ENCODE measurements at places on chromosomes 4 and X.

GRCh38 chr4:168570466-168570865 lies 73.6 kb downstream of the PALLD start:
- DNase-seq, result no peak

DNA sequence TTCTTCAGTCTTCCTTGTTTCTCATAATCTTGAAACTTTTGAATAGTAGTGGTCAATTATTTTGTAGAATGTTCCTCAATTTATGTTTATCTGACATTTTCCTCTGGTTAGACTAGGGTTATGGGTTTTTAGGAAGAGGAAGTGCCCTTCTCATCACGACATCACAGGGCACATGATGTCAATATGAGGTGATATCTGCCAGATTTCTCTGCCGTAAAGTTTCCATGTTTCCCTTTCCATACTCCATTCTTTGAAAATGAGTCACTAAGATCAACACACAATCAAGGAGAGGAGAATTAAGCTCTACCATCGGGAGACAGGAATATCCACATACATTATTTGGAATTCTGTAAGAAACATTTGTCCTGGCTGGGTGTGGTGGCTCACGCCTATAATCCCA lies 28.4 kb downstream of the RP2 start:
- no peak for DNase-seq

DNA sequence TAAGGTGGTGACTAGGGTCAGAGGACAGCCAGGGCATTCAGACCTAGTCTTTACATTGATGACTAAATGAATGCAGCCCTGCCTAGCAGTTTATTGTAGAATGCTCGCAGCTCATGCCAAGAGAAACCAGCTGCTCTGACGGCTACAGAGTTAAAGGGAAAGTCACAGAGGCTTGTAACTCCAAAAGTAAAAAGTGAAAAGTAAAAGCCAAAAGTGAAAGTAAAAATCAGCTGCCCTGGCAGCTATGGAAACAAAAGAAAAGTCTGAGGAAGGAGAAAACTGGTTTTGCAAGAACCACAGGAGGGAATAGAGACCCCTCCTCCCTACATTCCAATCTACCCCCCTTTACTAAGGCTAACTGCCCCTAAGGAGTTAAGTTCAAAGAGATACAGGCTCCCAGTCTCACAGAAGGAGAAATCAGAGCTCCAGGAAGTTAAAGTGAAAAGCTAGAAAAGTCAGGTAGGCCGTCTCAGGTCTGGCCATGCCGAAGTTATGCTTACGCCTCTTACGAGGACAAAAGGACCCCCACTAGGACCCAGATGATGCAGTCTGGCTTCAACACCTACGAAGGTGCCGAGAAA lies 6.0 kb downstream of the GAGE10 start:
- no peak for DNase-seq

DNA sequence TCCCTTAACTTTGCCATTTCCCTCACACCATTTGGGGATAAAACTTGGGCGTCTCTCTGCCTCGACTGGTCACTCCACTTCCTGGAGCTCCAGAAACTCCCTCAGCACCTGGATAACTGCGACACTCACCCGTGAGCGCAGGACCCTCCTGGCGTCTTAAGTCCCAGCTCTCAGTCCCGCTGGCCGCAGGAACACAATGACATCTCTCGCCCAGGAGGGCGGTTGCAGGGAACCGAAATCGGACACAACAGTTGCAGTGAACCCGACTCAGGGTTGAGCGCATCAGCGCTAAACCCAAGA lies 370.9 kb upstream of the SMIM31 start:
- no peak for DNase-seq

GRCh38 chr4:57051095-57051494 lies 59.1 kb downstream of the IGFBP7 start:
- DNase-seq, result no peak

- no peak for DNase-seq
Observed at GRCh38 chr4:112645541-112646329, 8.8 kb downstream of the LARP7 start.

GRCh38 chr4:110354460-110354859 lies 121.5 kb upstream of the ENPEP start:
- no peak for DNase-seq

DNA sequence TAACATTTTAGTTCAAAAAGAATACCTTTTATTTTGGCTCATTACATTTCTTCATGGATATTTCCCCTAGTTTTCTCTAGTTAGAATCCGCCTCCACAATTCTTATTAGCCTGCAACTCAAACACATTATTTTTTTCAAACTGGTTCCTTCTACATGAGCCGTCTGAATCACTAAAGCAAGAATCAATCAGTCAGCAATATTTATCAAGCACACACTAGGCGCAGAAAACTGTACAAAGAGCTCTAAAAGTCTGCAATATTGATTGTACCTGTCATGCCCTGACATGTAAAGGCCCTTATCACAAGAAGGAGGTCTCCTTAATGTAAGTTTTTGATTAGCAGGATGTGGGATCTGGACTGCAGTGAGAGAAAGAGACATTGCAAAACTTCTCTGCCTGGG lies 94.8 kb upstream of the CENPE start:
- no peak for DNase-seq

DNA sequence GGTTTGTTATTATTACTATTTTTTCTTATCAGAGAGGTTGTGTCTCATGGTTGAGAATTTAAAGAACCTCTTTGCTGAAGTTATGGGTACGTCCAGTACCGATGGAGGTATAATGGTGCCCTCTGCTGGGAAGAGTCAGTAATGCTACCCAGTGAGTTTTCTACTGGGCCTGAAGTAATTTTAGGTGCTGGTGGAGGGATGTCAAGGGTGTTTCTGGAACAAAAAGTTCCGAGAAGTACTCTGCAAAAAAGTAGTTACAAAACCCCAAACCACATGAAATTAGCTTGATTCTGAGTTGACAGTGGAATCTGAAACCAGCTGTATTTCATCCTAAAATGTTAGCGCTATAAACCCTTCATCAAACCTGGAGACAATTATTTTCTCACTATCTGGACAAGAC lies 102.5 kb upstream of the MID1 start:
- DNase-seq, result peak; percentile 33

DNA sequence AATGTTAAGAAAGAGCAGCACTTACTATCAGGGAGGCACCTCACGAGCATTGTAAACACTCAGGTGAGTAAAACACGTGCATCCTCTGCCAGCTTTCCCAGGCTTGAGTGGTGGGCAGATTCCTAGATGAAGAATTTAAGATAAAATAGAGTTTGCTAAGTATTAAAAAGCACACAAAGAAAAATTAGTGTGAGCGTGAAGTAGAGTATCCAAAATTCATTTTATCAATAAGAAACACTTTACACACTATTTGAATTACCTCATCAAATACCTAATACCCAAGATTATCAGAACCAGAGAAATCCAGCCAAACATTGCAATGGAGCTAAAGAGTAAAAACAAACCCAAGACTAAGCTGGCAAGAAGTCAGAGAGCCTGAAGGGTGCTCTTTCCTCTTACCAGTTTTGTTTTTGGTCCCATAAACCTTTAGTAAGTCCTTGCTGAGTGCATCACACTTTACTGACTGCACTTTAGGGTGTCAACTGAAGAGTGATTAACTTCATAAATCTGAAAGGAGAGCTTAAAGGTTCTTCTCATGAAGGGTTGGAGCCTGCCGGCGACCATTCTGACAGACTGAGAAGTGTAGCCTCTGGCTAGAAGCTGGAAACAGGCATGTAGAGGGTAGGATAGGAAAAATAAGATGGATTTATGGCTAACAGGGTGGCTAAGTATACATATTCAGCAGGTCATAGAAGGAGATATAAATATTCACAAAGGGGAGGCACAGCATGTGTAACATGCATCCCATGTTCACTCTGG lies 151.1 kb downstream of the SLC7A11 start:
- no peak for DNase-seq
